Stimulated activated CD8-positive, alpha-beta memory T cell treated with anti-CD3 and anti-CD28 coated beads, Interleukin-15, amount 100 ng/mL, for 1 hour (primary cell): ENCODE measurements at places on chromosomes 2 and 18.

DNA sequence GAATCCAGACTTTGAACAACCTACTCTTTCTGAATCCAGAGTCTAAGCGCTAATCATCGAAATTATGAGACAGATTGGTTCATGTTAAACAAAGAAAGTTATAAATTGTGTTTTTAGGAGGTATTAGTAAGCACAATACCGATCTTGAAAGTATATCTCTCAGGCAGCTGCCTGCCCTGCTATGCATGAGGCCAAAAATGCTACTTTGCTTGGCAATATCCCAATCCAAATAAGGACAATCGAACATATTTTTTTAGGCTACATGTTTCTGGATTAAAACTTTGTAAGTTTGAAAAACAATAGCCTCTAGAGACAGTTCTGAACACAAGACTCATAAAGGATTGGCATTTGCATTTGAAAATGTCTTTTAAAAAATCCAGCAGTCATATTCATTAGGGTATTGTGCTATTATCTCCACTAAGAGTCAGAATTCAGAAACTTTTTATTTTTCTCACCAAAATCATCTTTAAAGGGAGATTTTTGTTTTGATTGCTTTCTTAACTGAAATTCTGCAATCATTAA lies 167.1 kb downstream of the PDE1A start:
- DNase-seq: no peak

GRCh38 chr2:8452979-8453903 lies 228.6 kb upstream of the ID2 start:
- no peak for DNase-seq

DNA sequence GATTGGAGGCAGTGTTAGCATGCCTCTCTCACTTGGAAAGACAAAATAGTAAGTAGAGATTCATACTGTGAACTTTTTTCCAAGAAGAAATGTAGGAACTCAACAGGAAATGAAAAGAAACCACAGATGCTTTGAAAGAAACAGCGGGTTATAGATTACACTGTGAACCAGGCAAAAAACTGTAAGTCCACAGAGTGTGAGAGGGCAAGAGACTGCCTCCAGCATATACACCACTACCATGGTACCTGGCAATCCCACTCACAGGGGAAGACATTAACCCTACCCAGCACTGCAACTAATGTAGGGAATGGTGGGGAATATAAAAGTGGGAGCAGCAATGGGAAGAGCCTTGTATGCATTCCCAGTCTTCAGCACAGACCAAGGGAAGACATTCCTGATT lies 150.6 kb upstream of the GALNT5 start:
- no peak for DNase-seq

- DNase-seq: no peak
Observed at GRCh38 chr2:96832754-96833507, 10.9 kb downstream of the ANKRD23 start.

DNA sequence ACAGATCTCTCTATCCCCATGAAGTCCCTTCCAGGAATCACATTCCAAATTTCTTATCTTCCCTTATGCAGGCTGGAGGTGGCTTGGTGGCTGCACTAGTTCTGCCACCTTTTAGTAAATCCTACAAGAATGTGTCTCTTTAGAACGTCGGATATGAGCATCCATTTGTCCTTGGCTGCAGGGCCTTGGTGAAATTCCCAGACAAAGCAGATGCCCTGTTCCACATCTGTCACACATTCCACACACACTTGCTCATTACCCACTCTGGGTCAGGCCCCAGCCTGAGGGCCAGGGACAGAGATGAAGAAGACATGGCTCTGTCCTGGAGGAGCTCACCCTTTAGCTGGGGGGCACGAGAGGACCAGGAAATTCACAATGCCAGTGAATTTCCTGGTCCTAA lies 31.2 kb upstream of the GPR17 start:
- no peak for DNase-seq

GRCh38 chr2:218952160-218952559 lies 7.3 kb upstream of the CDK5R2 start:
- DNase-seq: no peak

GRCh38 chr2:71348302-71348701 lies 16.7 kb downstream of the ZNF638 start:
- DNase-seq: no peak

GRCh38 chr18:46793565-46793964 lies 36.7 kb upstream of the ST8SIA5 start:
- no peak for DNase-seq

DNA sequence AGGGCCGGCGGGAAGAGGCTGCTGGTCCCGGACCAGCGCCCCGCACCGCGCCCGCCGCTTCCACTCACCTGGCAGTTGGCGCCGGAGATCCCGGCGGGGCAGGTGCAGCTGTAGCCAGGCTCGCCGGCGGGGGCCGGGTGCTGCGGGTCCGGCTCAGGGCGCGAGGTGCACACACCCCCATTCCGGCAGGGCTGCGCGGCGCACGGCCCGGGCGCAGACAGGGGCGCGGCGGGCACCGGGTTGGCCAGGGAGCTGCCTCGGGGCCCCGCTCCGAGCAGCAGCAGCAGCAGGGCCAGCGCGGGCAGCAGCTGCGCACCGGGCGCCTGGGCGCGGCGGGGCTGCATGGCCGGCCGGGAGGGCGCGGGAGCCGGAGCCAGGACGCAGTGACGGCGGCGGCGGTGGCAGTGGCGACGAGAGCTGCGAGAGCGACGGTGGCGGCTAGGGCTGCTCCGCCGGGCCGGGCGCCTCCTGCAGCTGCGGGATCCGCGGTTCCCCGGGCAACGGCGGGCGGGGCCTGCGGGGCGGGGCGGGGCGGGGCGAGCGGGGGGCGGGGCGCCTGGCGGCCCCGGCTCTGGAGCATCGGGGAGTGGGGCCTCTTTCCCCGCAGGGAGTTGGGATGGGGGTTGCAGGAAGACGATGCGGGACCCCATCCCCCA lies at the start of gene DNER:
Gene DNER (minus strand): TSS at position 476 of the 656 bp plus-strand sequence. CDS start 132 bp downstream, at position 344.
- no peak for DNase-seq
